H7 (cell line): ENCODE measurements at places on chromosomes 12 and 14. TPM values are rescaled to one million over a fixed set of nuclear protein-coding genes. Genes with fewer than 3 reads are reported as not detected.

The SLC10A1 gene
- total RNA-seq, result not detected in 2 replicates

The SAMD15 gene
- total RNA-seq, result 0.48 TPM in 1 of 2 replicates, not detected in the other

The RALGAPA1 gene
- 11.4 and 19.5 TPM in 2 replicates for total RNA-seq

The KCNC2 gene
- total RNA-seq, result not detected in 2 replicates

The DEGS2 gene
- not detected in 2 replicates for total RNA-seq

The FGF23 gene
- 0.17 and 0.37 TPM in 2 replicates for total RNA-seq

The MYO1H gene
- 0.04 TPM in 1 of 2 replicates, not detected in the other for total RNA-seq

The INSM2 gene
- not detected in 2 replicates for total RNA-seq

The ARL1 gene
- 34.8 and 61.9 TPM in 2 replicates for total RNA-seq

The CPNE6 gene
- total RNA-seq, result 0.04 TPM in 1 of 2 replicates, not detected in the other

The RPL10L gene
- not detected in 2 replicates for total RNA-seq

The PIK3C2G gene
- not detected in 2 replicates for total RNA-seq
